AG04449 (cell line): ENCODE measurements at places on chromosomes 7 and 10.

GRCh38 chr10:77987671-77988255 is 41.6 kb downstream of the POLR3A start:
- DNase-seq: no peak

DNA sequence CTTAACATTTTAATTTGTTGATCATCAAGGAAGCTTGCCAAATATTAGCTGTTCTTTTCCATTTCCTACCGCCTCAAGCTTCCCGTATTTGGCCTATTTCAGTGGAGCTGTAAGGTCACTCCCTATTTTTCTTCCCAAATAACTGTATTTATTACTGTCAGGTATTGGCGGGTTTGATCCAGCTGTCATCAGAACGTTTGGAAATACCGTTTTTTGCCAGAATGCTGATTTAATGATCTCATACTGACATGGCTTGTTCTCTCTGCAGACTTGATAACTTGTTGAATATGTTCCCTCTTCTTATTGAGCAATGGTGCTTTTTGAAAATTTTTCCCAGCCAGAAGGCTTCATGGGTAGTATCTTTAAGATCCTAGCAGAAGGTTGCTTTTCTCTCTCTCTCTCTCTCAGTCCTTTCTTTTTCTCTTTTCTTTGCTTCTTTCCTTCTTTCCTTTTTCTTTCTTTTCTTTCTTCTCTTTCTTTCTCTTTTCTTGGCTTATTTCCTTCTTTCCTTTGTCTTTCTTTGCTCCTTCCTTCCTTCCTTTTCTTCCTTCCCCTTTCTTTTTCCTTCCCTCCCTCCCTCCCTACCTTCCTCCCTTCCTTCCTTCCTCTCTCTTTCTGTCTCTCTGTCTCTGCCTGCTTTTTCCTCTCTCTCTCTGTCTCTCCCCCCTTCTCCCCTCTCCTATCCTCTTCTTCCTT is 42.1 kb downstream of the CUX1 start:
- DNase-seq: no peak

DNA sequence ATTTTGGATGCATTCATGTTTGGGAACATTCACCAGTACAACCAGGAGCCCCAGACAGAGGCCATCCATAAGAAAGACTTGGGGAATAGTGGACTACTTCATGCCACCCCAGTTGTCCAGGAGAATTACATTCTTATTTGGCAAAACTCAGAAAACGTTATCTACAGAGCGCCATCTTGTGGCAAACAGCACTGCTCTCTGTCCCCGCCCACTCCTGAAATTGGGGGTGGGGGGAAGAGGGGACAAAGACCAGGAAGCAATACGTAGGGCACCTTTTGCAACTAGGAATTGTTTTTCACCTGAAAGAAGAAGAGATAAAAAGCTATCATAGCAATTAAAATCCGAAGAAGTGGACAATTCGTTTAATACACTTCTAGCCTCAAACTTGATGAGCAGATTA is 134.6 kb upstream of the MGMT start:
- no peak for DNase-seq

DNA sequence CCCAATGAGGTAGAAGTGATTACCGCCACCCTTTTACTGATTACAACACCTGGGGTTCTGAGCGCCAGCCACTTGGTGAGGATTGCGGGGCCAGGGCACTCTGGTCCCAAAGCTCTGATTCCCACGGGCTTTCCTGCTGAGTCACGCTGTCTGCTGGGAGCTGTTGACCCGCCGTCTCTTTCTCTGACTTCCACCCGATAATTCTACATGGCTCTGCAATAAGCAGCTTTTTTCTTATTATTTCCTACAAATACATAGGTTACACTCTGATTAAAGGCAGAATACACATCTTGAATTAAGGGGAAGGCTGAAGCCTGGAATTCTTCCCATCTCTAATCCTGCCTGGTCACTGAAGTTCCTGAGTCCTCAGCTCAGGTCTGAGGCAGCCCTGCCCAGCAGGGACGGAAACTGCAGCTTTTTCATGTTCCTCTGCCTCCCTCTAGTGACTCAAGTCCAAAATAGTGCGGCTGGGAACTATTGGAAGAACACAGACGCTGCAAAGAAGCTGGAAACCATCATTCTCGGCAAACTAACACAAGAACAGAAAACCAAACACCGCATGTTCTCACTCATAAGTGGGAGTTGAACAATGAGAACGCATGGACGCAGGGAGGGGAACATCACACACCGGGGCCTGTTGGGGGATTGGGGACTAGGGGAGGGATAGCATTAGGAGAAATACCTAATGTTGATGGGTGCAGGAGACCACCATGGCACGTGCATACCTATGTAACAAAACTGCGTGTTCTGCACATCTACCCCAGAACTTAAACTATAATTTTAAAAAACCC is 178.3 kb downstream of the PRKCQ start:
- peak; percentile 70 for DNase-seq

DNA sequence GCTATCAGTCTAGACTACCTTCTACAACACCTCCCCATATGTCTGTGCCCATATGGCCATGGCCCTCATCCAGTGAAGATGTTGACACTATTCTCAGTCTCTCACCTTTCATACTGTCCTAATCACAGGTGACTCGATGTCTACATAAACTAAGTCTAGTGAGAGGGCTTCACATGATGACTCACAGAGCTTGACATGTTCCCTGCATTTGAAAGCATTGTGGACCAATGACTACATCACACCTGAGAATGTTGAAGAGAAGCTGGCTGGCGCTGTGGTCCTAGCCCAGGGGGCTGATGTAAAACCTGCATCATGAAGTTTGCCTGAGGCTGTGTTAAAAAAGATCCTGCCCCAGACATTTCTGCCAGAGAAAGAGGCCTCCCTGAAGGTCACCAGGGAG is 167.2 kb downstream of the NPSR1 start:
- DNase-seq: no peak

DNA sequence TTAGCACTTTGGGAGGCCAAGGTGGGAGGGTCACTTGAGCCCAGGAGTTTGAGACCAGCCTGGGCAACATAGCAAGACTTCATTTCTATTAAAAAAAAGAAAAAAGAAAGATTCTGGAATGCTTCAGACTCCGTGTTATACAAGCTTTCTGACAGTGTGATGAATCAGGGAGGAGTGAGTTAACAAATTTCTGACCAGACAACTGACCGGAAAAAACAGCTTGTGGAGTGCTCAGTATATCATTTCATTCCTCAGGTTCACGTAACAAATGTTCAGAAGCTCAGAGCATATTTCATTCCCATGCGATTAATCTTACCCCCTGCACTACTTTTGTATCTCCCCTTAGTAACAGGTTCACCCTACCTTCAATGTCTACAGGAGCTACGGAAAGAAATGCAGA is 28.6 kb upstream of the TNPO3 start:
- DNase-seq: no peak

DNA sequence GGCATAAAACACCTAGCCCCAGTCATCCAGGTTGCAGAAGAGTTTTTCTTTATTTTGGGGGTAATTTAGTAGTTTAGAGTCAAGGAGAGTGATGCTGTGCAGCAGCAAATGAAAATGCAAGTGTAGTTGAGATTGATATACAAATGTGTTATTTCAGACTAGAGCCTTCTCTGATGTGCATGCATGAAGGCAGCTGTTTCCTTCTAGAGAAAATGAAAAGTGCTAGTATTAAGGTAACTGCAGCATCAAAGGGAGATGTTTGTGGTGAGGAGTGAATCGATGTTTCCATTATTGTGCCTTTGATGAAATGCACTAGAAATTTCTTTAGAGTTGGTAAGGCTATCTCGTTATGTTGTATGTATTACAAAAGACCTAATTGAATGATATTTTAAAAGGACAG is 339.3 kb downstream of the SORCS3 start:
- DNase-seq: no peak

DNA sequence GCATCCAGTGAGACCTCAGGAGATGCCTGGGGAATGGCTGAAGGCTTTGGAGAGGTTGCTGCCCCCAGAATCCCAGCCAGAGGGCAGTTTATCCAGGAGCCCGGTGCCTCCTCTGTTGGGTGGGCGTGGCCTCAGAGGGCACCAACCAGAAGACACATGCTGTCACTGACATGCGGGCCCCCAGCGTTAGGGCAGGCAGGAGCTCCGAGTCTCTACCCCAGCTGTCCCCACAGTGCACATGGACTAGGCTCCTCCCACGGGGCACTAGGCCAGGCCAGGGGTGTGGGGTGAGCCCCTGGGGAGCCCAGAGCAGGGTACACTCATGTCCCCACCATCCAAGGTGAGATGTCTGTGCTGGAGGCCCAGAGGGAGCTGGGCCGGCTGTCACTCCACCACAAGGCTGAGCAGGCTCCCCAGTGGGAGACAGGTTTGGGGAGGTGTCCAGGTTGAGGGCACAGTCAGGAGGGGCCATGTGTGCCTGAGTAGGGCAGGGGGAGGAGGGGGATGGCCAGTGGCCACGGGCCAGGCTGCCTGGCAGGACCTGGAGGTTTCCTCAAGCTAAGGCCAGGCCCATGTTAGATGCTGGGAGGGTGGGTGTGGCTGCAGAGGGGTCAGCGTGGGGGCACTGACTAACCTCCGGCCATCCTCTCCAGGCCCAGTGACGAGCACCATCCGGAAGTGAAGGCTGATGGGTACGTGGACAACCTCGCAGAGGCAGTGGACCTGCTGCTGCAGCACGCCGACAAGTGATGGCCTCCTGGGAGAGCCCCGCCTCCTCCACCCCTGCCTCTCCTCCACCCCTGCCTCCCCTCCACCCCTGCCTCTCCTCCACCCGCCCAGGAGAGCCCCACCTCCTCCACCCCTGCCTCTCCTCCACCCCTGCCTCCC is 131.3 kb downstream of the FAM53B start:
- DNase-seq: no peak

DNA sequence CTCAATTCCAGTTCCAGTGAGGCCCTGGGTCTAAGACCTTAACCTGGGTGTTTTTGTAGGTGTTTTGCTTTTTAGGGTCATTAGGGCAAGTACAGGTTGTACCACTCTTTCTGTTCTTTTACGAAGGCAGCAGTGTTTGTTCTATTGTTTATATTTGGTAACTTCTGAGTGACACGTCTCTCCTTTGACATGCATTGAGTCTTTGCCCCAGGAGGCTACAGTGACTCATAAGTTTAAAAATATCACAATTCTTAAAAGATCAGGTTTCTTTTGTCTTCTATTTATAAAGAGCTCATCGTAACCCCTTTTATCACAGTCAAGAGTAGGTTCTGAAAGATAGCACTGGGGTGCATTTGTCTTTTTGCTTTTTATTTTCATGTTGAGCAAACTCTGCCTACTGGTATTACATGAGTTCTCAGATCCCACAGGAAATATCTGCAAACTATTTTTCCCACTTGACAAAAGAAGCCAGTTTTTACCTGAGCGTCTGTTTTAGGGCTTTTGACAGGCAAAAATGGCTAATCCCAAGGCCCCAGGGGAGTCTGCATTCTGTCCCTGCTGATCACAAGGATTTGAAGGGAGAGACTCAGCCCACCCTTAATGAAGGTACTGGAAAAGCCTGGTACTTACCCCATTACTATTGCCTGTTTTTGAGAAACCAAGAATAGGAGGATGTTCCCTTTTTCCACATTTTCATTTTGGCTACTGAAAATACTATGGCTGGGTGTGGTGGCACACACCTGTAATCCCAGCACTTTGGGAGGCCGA is 7.9 kb downstream of the NUDT13 start:
- no peak for DNase-seq

GRCh38 chr10:11642566-11642965 is 31.1 kb upstream of the USP6NL start:
- no peak for DNase-seq

DNA sequence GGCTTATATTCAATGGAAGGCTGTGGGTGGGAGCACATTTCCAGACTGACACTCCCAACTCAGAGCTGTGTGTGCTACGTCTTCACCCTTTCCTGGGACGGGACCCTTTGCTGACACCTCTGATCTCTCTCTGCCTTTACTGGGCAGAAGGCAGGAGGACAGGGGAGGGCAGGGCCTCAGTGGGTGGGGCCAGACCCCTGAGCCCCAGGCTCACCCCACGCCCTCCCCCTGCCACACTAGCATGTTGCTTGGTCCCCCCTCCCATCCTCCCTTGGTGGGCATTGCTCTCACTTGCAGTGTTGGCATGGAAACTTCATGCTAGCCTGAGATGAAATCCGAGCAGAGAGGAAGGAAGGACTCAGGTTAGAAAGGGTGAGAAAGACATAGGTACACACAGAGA is 18.4 kb downstream of the TMEM273 start:
- no peak for DNase-seq

- DNase-seq: no peak
These were observed 658 bp upstream of the SGCE start for GRCh38 chr7:94656658-94656924.

GRCh38 chr10:62430881-62431280 is 56.7 kb downstream of the ZNF365 start:
- no peak for DNase-seq

GRCh38 chr7:66739953-66740301 is 606 bp upstream of the RABGEF1 start:
- no peak for DNase-seq

DNA sequence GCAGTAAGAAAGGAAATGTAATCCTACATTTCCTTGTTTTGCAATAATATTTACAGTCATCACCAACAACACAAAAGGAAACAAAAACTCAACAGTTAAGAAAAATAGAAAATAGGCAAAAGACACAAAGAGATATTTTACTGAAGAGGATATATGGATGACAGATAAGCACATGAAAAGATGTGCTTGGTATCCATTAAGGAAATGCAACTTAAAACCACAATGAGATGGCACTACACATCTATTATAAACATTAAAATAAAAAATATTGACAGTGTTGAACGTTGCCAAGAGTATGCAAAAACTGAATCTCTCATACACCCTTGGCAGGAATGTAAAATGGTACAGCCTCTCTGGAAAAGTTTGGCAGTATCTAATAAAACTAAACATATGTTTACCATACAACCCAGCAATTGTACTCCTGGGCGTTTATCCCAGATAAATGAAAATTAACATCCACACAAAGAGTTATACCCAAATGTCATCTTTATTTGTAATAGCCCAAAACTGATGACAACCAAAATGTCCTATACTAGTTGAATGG is 5.4 kb downstream of the CEP41 start:
- DNase-seq: no peak

- no peak for DNase-seq
These were observed 38.8 kb upstream of the FAM20C start for GRCh38 chr7:153604-154003.

GRCh38 chr10:109906316-109906715 is 17.0 kb downstream of the XPNPEP1 start:
- no peak for DNase-seq

GRCh38 chr7:158812684-158813083 is 16.6 kb downstream of the ESYT2 start:
- DNase-seq: no peak

GRCh38 chr10:42149027-42149700 is 489.2 kb downstream of the ZNF33B start:
- no peak for DNase-seq

DNA sequence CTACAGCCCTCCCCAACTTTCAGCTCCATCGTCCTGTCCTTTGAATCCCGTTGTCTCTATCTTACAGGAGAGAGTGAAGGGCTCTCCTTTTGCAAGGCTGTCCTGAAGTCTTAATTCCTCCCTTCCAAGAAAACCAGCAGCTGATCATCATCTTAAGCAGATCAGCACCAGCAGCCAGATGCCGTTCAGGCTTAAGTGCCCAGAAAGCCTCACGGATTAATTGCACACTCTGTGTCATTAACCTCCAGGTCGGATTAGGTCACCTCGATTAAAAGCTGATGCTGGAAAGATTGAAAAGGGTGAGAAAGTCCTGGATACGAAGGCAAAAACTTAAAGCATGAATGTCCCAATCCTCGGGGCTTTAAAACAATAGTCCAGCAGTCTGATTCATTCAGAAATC is 24.8 kb upstream of the ADARB2 start:
- no peak for DNase-seq
